8988T (cell line): ENCODE measurements at places on chromosomes 12 and 14.

DNA sequence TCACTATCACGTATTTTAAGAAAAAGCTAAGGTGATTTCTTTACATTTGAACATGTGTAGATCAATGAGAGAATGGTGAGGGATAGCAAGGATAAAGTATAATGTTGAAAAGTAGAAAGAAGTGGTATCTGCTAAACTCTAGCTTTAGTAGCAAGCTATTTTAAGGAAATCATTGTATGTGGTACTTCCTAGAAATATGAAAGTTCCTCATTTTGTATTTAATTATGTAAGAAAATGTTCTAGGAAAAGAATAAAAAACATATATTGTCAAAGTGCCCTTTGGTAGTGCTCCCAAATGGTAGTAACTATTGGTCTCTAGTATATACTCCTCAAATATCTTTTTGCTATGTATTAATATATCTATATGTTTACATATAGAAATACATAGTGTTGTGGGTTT is 35.7 kb downstream of the RAB21 start:
- no peak for DNase-seq

DNA sequence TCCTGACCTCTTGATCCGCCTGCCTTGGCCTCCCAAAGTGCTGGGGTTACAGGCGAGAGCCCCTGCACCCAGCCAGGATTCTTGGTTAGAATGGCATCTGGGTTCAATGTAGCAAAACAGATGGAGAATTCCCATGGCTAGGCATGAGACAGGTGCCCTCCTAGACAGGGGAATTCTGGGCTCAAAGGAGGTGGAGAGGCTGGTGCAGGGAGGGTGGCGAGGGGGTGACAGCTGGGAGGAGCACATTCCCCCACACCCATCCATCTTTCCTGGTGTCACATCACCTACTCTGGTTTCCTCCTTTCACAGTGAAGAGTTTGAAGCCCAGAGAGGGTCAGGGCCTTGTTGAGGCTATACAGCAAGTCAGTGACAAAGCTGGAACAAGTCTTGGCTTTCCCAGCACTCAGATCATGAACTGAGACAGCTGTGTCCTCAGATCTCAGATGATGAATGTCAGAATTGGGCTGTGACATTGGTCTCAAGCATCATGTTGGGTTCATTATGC is 2.8 kb downstream of the SERPINA1 start:
- no peak for DNase-seq

DNA sequence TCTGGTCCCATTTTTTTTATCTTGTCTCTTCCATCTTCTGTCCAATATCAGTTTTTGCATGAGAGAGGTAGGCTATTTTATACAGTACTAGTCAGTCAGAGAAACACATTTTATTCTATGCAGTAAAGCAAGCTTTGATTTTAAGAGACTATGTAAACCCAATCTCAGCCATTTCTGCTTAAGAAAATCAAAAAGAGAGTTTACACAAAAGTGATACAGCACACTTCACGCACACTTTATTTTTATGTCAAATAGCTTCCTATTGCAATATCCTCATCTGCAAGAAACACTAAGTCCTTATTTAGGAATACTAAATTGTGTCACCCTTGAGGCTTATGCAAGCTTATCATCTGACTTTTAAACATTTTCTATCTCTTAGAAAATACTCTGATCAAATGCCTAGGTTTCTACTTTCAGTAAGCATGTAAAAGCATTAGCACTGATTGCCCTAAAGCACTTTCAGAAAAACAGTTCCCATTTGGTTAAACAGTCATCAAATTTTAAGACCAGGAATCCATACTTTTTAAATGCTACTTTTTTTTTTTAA is 78.3 kb downstream of the MED13L start:
- no peak for DNase-seq

GRCh38 chr12:127984386-127985055 is 282.4 kb upstream of the TMEM132C start:
- no peak for DNase-seq

- DNase-seq: no peak
These were observed 38.5 kb downstream of the LTBP2 start for GRCh38 chr14:74573421-74574089.

- no peak for DNase-seq
These were observed 9.3 kb upstream of the ATF7IP start for GRCh38 chr12:14356147-14356546.

GRCh38 chr12:6532051-6532926 is 2.0 kb upstream of the GAPDH start:
- DNase-seq: no peak

GRCh38 chr12:94139816-94140215 is 8.6 kb upstream of the PLXNC1 start:
- DNase-seq: no peak

GRCh38 chr12:122308811-122309210 is 42.5 kb upstream of the VPS33A start:
- DNase-seq: no peak

DNA sequence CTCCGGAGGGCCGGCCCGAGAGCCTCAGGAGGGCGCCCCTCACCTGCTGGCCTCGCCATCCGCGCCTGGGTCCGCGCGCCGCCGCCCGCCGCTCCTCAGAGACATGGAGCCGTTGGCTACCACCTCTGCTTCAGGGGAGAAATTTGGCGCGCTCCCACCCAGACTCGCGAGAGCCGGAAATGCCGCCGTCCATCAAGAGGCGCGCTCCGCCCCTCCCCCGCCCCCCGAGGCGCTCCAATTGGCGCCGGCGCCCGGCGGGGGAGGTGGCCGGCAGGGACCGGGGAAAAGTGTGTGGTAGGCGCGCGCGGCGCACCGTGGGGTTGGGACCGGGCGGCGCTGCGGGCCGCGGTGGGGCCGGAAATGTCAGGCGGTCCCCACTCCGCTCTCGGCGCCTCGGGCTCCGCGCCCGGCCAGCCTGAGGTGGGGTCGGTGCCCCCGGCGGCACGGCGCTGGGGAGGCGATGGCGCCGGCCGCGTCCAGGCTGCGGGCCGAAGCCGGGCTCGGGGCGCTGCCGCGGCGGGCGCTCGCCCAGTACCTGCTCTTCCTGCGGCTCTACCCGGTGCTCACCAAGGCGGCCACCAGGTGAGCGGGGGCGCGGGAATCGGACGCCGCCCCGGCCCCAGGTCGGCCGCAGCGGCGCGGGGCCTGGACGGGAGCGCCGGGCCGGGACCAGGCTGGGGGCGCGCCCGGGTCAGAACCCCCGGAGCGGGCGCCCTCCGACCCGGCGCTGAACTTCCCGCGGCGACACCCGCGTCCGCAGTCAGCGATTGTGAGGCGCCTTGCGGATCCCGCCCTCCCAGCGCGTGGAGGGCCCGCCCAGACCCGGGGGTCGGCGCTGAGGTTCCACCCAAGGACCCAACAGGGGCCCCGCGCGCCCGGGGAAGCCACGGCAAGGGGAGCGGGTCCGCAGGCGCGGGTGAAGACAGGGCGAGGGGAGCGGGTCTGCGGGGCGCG is at the start of the genes POLE and PXMP2:
POLE (minus strand) TSS at position 132 of the 954 bp plus-strand sequence; CDS start at position 105, 27 bp downstream.
PXMP2 (plus strand) TSS at position 377 of the 954 bp plus-strand sequence; CDS start at position 461, 84 bp downstream.
- peak; percentile 98 for DNase-seq

- DNase-seq: no peak
These were observed 94.7 kb downstream of the DIP2B start for GRCh38 chr12:50599366-50600095.

- no peak for DNase-seq
These were observed 35.4 kb downstream of the TNFAIP2 start for GRCh38 chr14:103158688-103159087.

- DNase-seq: no peak
These were observed 36.8 kb downstream of the RAD52 start for GRCh38 chr12:912466-913235.

DNA sequence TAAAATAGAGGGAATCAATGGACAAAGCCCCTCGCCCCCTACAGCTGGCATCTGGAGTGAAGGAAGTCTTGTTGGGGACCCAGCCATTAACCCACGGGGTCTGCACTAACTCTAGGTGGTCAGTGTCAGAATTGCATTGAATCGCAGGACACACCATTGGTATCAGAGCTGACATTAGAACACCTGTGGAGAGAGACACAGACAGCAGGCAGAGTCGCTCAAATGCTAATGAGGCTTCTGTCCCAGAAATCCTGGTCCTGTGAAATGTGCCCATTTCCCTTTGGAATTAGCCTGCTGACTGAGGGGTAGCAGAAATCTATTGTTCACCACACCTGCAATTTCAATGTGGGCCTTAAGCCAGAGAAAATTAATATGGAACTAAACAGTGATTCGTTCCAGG is 33.0 kb downstream of the TMEM132D start:
- DNase-seq: no peak

DNA sequence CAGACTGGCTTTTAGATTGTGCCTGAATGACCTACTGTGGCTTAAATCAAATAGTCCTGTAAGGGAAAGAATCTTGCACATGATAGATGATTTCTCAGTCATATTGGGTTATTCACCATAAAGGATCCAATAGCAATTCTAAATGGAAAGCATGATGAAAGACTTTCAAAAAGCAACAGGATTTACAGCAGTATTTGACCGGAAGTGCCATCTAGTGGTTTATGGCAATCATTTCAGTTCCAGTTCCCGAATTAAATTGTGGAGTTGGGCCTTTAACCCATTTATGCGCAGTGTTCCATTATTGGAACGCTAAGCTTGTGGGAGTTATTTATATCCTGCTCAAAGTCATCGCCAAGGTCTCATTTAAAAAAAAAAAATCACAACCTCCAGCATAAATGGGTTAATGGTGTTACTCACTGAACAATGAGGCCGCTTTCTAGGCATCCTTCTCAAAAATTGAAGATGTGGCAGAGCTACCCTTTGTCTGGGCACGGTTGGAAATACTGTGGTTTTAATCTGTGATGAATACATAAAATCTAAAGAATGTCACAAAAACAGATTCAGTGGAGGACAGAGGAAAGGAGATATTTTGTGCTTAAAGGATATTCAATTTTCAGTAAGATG is 60.8 kb upstream of the REP15 start:
- no peak for DNase-seq

- no peak for DNase-seq
These were observed 170.0 kb downstream of the SLC2A13 start for GRCh38 chr12:39935839-39936238.

DNA sequence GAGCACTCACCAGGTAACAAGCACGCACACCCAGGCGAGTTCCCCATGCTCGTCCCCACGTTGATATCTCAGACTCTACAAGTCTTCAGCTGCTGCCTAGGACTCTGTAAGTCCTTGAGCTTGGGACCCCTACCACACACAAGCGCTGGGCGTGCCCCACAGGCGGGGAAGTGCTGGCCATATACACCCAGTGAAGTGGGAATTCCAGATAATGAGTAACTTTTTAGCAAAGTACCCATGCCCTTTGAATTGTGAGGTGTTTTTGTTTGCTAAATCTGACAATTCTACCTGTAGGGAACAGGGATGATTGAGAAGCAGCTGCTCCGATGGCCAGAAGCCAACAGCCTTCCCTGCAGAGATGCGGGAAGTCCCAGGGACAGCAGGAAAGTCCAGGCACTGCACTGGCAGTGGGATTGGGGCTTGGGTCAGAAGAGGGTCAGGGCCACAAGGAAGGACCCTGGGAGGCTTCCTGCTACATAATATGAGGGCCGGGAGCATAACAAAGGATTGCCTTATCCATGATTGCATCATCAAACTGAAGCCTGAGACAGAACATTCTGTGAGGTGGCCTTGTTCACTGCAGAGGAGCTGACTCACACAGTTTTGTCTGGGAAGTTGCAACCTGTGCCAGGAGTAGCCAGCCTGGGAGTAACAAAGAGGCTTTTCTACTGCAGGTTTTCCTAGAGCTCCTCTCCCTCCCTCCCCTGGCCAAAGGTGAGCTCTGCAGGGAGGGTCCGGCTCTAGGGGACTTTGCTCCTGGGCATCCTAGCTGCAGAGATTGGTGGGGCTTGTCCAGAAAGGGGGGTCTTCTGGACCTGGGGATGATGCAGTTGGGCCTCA is 13.2 kb upstream of the SERPINA3 start:
- no peak for DNase-seq
